ENCODE measurements at places on chromosomes 4 and X.

DNA sequence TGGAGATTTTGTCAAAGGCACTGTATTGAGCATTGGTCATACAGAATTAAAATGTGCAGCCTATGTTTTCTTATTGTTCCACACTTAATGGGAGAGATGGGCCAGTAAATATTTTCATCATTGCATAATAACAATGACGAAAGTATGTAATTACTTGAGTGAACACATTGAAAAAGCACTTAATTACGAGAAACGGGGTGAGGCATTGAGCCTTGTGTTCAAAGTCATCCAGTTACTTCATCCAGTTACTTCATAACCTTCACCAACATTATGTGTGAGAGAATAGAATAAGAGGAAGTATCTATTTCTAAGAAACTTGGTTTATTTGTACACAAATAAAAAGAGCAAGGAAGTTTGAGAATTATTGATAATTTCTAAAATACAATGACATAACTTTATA is 1427.0 kb downstream of the ADGRL3 start:
- DNase-seq, result no peak

DNA sequence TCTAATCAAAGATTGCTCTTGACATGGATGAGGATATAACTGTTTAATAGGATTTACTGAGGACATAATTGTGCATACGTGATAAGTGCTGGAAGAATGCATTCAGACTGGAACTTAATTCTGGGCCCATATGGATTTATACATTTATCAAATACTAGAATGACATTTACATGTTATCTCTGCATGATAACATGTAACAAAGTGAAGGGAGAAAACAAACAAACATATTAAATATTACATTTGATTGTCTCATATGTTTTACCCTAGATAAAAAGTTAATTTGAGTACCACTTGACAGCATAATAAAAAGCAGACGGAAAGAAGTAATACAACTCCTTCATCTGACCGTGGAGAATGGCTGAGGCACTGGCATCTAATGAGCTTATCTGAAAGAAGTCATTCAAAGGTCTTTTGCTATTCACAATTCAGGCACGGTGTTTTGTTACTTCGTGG is 297.8 kb downstream of the PPP3CA start:
- no peak for DNase-seq

GRCh38 chr4:113480109-113480508 is 281.4 kb downstream of the CAMK2D start:
- DNase-seq, result no peak

DNA sequence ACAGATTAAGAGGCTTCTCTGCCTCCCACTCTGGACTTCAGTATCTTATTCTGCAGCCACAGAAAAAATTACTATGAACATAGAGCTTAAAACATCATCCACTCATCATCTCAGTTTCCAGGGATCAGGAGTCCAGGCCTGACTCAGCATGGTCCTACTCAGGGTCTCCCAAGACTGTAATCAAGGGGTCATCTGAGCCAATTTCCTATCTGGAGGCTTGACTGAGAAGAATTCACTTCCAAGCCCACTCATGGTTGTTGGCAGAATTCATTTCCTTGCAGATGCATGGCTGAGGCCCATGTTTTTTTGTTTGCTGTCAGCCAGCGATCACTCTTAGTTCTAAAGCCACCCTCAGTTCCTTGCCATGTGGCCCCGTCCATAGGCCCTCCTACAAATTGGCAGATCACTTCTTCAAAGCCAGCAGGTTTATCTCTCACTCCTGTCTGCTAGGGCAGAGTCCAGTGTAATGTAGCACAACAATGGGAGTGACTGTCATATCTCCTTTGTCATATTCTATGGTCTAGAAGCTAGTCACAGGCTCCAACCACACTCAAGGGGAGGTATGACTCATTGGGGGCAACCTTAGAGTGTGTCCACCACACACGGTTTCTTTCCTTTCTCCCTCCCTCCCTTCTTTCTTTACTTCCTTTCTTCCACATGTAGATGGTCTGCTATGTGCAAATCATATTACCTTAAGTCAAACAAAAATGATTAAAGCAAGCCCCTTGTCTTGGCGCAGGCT is 251.6 kb downstream of the QDPR start:
- DNase-seq, result no peak

GRCh38 chrX:53044995-53045394 is 3.6 kb upstream of the GPR173 start:
- DNase-seq, result no peak

DNA sequence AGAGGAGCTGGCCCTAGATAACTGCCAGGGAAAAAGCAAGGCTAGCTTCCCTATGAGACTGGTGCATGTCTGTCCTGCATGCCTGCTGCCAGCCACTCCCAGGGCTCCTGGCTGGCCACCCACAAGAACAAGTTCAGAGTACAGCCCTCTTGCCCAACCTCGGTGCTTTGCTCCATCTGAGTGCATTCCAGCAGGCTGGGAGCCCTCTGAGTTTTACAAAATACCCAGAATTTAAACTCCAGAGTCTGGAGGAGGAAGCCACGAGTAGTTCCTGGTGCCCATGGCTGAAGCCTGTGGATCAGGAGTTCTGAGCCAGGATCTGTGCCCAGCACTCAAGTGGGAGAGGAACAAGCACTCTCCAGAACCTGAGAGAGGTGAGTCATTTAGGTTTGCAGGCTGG is 111.6 kb downstream of the MAGEE2 start:
- DNase-seq, result no peak

DNA sequence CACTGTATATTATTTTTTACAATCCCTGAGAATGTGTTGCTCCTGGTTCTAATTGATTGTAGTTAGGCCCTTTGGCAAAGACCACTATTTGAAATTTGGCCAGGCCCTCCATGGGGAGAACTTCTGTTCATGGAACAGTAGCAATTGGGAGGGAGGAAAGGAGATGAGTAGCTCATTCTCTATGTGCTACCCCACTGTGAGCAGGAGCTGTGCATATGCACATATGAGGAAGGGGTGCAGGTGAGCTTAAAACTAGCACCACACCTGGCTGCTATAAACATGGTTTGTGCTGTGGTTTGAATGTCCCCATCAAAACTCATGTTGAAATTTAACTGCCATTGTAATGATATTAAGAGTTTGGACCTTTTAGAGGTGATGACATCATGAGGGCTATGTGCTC is 1483.2 kb downstream of the PCDH7 start:
- DNase-seq, result no peak

DNA sequence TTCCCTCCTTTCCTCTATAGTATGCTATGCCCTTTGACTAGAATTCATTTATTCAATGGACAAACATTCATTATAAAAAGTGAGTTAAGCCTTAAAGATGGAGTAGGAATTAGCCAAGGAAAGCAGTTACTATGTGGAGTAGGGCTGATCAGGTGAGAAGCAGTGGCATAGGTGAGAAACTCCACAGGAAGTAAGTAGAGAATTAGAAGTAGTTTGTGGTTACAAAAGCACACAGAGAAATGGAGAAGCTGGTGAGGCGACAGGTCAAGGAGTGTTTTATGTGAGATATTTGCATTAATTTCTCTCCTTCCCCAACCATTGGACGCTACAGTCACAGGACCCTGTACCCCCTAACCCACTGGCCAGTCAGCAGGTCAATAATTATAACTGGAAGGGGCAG is 30.6 kb downstream of the SETD7 start:
- no peak for DNase-seq

DNA sequence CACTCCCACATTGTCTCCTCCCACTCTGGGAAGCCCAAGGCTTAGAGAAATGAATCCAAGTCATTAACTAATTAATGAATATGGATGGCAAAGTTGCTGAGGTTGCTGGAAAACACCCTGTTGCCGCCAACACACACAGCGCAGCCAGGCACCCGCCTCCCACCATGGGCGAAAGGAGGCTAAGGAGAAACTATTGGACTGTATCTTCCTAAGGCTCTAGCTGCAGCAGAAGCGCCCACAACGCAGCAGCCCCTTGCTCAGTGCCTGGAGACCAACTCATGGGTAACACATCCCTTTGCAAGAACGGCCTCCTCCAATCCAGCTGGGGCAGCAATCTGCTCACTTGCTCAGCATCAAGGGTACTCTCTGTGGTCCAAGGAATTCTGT is 34.2 kb downstream of the TSC22D3 start:
- no peak for DNase-seq
